ENCODE measurements at places on chromosomes 16 and 17.

DNA sequence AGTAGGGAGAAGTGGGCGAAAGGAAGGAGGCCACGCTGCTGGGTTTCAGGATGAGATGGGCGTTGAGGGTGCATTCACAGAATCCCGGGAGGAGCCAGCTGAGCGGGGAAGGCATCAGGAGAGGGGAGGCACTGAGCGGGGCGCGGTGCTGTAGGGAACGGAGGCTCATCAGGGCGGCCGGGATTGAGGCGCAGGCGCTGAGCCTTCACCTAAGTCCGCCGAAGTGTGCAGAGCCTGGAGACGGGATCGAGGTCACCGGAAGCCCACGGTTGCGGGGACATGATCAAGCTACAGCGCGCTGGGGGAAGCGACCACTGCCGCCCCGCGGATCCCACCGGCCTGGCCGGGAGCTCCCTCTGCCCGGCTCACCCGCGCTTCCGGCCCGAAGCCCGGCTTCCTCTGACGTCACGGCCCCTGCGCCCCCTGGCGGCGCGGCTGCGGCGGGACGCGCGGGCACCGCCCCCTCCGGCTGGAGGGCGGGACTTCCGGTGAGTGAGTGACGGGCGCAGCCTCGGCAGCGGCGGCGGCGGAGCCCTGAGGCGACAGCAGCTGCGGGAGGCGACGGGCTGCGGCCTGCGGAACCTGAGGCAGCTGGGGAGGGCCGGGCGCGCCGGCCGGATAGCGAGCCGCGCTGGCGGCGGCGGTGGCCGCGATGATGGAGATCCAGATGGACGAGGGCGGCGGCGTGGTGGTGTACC, at the start of gene MAPK8IP3:
TSS of gene MAPK8IP3 (plus strand) at position 508 of the 698 bp plus-strand sequence. CDS start at position 653, 145 bp downstream.
- DNase-seq, result peak; percentile 95

- DNase-seq, result no peak
Observed at GRCh38 chr16:4862639-4863038, 15.4 kb downstream of the UBN1 start.

GRCh38 chr17:49349541-49349940, 12.5 kb downstream of the ZNF652 start:
- no peak for DNase-seq

- DNase-seq, result no peak
Observed at GRCh38 chr17:58264407-58265103, 16.2 kb downstream of the MPO start.

DNA sequence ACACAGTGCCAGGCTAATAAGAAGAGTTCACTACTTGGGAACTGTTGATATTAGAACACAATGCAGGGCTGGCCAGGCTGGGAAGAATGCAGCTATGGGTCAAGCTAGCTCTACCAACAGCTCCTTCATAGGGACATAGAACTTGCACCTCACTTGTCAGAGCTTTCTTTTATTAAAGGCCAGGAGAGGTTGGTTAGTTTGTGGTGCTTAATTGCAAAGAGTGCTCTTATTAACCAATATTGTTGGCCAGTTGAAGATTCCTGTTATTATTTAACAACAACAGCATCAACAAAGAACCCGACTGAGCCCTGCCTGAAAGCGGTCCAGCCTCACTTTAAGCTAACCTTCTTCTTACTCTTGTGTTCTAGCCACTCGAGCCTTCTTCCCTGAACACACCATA, 43.4 kb upstream of the ANKFN1 start:
- no peak for DNase-seq

- DNase-seq, result no peak
Observed at GRCh38 chr16:83005653-83006160, 378.9 kb downstream of the CDH13 start.

DNA sequence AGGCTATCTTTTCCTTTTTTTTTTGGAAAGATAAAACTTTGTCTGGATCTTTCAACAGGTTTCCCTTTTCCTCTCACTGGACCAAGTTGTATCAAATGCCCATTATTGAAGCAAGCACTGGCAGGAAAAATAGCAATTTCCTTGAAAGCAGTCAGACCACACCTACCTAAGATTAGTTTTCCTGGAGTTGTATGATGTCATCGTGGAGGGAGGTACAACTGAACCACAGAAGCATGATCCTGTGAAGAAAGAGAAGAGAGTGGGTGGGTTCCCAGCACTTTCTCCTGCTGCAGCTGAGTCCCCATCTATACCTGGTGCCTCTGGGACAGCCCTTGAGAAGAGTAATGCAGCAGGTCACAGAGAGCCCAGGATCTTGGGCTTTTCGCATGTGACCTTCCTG, 63.6 kb upstream of the ERCC4 start:
- no peak for DNase-seq

- no peak for DNase-seq
Observed at GRCh38 chr16:73125850-73126524, 78.1 kb upstream of the ZFHX3 start.

GRCh38 chr16:78291604-78292003, 192.2 kb downstream of the WWOX start:
- no peak for DNase-seq

- DNase-seq, result no peak
Observed at GRCh38 chr16:2031081-2031577, 4.4 kb downstream of the NHERF2 start.

DNA sequence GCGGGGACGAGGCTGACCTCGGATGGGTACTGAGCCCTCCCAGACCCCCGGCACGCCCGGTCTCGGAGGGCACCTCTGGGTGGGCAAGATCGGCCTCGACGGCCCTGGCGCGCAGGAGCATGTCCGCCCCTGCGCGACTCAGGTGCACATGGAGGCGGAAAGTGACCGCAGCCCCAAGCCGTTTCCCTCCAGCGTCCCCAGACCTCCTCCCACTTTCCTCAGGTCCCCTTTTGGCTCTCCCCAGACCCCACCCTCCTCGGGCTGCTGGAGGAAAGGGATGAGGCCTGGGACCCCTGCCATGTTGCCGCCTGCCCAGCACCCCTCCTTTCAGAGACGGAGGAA, 10.0 kb downstream of the RPL19 start:
- no peak for DNase-seq

DNA sequence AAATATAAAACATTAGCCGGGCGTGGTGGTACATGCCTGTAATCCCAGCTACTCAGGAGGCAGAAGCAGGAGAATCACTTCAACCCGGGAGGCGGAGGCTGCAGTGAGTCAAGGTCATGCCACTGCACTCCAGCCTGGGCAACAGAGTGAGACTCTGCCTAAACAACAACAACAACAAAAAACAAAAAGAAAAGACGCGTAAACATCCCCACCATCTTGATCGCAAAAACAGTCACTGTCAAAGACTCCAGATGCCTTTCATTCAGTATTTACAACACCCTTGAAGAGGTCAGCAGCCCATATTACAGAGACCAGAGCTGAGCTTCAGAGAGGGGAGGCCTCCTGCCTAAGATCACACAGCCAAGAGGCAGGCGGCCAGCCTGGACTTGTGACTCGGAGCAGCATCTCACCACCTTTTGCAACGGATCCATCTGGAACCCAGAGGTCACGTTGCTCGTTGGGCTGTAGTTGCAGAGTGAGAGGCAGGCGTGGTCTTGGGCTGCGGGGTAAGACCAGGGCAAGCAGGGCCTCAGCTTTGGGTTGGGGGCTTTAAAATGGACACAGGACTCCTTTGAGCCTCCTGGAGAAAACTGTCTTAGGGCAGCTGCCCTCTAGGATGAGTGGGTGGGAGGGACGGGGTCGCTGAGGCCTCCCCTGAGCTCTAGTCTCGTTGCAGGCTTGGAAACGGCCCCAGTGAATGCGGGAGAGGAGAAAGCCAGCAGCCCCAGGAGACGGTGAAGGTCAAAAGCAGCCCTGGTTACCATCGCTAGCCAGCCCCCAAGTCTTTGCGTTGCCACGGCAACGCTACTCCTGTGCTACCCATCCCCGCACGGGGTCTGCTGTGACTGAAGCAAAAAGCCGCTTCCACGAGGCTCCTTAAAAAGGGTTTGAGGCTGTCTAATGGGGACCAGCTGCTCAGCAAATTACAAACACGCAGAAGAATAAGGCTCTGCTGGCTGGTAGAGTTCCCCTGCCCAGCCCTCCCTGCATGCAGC, 26.1 kb downstream of the LGALS3BP start:
- peak; percentile 60 for DNase-seq

DNA sequence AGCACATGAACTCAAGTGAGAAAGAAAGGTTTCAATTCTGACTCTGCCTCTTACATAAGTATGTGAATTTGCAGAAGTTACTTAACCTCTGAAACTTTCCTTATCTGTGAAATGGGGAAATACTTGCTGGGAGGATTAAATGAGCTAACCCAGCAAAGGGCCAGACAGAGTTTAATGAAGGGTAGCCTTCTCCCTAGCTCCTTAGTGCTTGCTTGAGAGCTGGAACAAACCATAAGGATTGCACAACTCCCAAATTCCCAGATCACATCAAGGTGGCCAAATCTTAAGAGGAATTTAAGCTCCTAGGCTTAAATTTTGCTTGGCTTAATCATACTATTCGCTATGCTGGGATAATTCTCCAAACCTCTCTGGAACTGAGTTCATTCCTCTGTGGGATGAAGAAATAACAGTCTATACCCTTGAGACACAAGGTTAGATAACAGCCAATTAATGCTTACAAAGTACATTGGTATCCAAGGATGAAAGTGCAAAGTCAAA, 11.8 kb upstream of the WSB1 start:
- no peak for DNase-seq

GRCh38 chr17:2202302-2202995, 101.1 kb downstream of the SMG6 start:
- DNase-seq, result no peak

- no peak for DNase-seq
Observed at GRCh38 chr17:28655160-28655559, 6.5 kb downstream of the SDF2 start.

- peak; percentile 88 for DNase-seq
Observed at GRCh38 chr17:45160447-45161287, 1.0 kb upstream of the HEXIM2 start.

DNA sequence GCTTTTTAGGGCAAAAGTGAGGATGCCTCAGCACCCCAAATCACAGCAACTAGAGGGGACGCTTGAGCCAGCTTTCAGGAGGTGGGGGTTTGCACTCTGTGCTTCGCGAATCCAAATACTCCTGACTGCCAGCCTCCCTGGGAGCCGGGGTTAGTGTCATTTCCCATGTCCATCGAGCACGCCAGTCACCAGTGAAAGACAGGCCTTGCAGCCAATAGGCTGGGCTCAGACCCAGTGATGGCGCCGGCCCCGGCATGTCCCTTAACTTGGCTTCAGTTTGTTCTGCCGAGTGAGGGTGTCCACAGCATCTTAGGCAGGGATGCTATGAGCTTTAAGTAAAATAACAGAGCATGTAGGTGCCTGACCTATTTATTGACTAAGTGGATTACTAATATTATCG, 50.9 kb upstream of the CDC42EP4 start:
- DNase-seq, result no peak

GRCh38 chr16:3592559-3592958, 15.4 kb upstream of the NLRC3 start:
- no peak for DNase-seq

DNA sequence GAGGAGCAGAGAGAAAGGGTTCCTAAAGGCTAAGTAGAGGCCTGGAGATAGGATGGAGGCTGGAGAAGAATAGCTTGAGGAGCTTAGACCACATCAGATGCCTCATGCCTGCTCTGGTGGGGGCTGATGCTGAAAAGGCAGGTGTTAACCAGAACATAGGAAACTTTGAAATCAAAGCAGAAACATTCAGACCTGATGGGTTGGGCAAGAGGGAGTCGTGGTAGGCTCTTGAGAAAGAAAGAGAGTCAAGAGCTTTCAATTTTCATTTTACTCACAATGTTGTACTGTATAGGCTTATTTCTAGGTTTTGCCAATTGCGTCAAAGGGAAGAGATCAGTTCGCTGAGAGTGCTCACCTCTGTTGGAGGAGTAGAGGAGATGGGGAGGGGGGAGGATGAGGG, 406.6 kb upstream of the SALL1 start:
- no peak for DNase-seq

DNA sequence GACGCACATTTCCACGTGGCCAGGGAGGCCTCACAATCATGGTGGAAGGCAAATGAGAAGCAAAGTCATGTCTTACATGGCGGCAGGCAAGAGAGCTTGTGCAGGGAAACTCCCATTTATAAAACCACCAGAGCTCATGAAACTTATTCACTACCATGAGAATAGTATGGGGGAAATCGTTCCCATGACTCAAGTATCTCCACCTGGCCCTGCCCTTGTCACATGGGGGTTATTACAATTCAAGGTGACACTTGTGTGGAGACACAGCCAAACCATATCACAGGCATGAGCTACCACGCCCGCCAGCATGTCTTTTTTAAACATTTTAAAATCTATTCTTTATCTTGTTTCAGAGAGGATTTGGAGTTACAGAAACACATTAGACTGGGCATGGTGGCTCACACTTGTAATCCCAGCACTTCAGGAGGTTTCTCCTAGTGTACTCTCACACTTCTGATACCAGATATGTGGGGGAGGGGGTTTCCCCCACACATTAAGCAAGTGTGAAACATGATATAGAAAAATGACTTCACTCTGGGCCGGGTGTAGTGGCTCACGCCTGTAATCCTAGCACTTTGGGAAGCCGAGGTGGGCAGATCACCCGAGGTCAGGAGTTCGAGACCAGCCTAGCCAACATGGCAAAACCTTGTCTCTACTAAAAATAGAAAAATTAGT, 5.6 kb upstream of the ATMIN start:
- no peak for DNase-seq

- peak; percentile 52 for DNase-seq
Observed at GRCh38 chr16:17328932-17329331, 141.8 kb downstream of the XYLT1 start.

DNA sequence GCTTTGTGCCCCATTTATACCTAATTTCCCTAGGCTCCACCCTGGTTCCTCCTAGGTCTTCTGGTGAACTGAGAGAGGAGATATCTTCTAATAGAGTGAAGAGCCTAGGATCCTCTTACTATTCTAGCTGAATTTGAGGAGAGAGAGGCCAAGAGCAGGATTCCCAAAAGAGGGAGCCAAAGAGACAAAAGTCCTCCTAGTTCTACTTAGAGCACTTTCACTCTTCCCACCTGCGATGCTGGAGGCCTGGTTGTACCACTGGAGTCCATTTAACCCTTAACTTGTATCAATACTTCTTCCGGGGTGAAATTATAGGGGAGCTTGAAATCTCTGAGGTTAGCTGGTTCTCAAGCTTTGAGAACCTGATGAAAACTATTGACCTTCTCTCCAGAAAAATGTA, 3.4 kb upstream of the SSH2 start:
- no peak for DNase-seq

GRCh38 chr17:9594065-9594464, 17.6 kb downstream of the CFAP52 start:
- DNase-seq, result no peak

- no peak for DNase-seq
Observed at GRCh38 chr16:22887445-22887844, 73.5 kb downstream of the HS3ST2 start.

- DNase-seq, result no peak
Observed at GRCh38 chr16:83835586-83836566, 28.1 kb downstream of the HSBP1 start.
